ENCODE measurements at places on chromosomes 3 and 15.

- no peak for DNase-seq
Observed at GRCh38 chr3:57397175-57398026, 104.9 kb upstream of the ASB14 start.

DNA sequence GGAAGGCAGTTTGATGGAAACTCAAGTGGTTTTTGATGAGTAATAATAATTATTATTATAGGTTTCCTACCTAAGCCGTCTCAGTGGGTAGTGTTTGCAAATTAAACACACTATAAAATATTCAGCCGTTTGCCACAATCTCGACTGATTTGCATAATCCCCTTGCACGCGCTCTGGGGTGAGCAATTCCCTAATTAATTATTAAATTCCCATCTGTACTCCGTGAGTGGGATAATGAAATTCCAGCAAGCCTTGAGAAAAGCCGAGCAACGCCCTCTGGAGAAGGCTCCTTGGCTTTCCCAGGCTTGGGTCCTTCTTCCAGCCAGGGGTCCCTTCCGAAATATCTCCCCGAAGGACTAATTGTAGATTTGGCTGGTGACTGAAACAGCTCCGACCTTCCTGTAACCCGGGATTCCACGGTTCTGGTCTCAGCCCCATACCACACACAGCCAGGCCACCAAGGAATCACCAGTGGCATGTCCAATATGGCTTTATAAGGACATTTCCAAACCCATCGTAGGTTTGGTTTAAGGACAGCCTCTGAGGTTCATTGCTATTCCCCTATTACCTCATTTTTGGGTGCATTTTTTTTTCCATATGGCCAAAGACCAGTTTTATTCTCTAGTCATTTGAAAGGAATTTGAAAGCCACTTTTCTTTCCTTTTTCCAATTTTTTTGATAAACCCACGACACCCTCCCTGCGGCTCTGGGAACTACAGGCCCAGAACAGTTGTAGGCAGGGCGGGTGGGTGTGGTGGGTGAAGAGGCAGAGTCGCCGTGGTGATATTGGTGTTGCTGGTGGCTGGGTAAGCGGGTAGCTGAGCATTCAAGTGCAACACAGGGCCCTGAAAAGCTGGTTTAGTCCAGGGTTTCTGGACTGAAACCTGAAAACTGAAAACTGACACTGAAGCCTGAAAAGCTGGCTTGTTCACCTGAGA, 33.2 kb upstream of the RGMA start:
- DNase-seq: peak; percentile 52

GRCh38 chr15:101578443-101578894, 73.7 kb downstream of the TM2D3 start:
- peak; percentile 65 for DNase-seq

- peak; percentile 64 for DNase-seq
Observed at GRCh38 chr3:39146083-39146501, 7.3 kb downstream of the CSRNP1 start.

DNA sequence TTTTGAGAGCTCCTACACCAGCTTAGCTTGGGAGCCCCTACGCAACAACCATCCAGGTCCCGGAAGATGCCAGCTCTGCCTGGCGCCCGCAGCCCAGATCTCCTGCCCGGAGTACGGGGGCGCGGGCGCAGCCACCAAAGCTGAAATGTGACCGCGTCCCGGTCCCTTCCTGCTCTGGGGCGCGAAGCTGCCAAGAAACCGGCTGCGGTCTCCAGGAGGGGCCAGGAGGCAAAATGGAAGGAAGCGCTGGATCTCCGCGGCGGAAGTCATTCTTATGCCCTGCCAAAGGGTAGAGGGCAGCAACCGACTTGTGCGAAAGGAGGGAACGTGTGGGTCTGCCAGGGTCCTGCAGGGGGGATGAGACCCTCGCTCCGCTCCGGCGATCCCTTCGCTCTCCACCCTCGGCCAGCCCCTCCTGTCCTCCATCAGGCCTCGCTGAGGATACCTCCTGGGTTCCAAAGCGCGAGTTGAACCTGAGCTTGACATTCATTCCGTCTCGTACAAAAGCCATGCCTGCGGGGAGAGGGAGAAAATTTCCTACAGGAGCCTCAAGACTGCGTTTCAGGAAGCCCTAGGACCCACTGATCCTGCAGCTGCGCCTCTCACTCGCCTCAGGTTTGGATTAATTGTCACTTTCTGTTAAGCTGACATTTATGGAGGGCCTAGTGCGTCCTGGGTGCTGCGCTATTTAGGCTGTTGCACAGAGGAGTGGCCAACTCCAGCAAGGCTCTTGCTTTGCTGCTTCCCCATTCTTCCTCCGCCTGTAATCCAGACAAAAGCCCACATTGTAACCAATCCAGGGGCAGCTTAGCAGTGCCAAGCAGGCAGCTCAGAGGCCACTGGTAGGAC, 98.3 kb upstream of the VGLL3 start:
- DNase-seq: peak; percentile 74

DNA sequence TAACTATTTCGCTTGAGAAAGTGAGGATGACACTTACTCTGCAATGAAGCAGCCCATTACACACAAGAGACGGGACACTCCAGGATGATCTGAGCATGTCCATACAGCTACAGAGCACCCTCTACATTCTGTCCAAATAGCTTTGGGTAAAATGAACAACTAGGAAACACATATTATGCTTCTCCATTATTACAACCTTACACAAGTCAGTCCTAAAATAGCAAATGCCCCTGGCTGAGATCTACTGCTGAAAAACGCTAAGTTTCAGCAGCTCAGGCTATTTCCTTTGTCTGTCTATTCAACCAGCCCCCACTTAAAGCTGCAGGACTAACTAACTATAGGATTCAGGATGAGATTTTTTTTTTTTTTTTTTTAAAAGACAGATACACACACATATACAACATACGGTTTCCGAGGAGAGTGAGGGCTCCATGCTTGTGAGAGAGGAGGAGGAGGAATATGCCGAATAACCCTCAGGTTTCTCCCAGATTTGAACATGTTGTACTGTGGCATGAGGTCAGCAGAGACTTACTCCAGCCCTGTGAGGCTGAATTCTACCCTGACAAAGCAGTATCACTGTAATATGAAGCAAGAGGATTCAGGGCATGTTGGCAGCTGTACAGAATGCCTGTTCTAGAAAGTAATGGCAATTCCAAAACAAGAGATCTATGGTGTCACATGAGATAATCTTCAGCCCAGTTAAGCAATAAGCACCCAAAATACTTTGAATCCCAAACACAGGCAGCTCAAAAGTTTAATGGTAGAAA, 117.3 kb upstream of the PLXND1 start:
- DNase-seq: no peak

GRCh38 chr3:50121072-50122032, 32.6 kb downstream of the RBM5 start:
- peak; percentile 78 for DNase-seq

DNA sequence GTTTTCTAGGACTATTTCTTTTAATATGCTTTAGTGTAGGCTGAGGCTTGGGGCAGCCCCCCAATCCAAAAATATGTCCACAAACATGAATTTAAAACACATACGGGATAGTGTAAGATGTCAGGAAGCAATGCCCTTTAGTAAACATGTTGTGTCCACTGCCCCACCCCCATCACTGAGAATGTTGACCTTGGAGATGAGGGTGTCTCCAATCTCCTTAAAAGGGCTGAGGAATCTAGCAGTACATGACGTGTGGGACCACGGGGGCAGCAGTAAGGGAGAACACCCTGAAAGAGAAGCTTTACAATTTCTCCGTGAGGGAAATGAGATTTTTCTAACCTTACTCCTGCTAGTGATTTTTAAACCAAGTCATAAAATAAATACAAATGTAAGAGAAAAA, 84.7 kb downstream of the SQOR start:
- DNase-seq: no peak

DNA sequence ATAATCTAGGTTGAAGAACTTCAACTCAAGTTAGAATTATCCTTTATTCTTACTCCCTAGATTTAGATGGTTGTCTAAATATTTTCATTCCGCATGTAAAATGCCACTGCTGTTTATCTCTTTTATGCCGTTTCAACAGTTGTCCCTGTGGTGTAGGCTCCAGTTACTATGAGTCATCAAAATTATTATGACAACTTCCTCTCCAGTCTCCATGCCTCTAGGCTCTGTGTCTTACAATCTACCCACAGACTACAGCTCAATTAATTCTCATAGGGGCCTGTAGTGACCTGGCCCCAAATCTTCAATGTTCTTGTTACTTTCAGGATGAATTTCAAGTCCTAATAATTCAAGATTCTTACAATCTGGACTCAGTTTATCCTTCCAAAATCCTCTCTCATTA, 105.8 kb upstream of the UNC13C start:
- no peak for DNase-seq

GRCh38 chr3:49617390-49618013, 56.6 kb upstream of the APEH start:
- no peak for DNase-seq
